T-cell (primary cell): ENCODE measurements at places on chromosomes 7 and 10.

- no peak for DNase-seq
Measured at GRCh38 chr7:150968734-150969372, 9.3 kb downstream of the KCNH2 start.

GRCh38 chr10:86674912-86675311 is 6.6 kb downstream of the LDB3 start:
- DNase-seq: no peak

DNA sequence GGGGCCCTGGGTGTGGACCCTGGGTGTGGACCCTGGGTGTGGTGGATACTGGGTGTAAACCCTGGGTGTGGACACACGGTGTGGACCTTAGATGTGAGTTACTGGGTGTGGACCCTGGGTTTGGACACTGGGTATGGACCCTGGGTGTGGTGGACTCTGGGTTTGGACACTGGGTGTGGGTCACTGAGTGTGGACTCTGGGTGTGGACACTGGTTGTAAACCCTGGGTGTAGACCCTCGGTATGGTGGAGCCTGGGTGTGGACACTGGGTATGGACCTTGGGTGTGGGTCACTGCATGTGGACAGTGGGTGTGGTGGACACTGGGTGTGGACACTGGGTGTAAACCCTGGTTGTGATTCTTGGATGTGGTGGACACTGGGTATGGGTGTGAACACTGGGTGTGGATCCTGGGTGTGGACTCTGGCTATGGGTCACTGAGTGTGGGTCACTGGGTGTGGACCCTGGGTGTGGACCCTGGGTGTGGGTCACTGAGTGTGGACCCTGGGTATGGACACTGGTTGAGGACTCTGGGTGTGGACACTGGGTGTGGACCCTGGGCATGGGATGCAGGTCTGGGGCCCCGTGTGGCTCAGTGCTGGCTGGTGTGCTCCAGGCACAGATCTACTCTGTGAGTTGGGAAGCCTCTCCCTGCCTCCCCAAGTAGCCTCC is 356.2 kb downstream of the GLRX3 start:
- DNase-seq: no peak

GRCh38 chr10:61798713-61799112 is 102.8 kb upstream of the ARID5B start:
- DNase-seq: no peak

DNA sequence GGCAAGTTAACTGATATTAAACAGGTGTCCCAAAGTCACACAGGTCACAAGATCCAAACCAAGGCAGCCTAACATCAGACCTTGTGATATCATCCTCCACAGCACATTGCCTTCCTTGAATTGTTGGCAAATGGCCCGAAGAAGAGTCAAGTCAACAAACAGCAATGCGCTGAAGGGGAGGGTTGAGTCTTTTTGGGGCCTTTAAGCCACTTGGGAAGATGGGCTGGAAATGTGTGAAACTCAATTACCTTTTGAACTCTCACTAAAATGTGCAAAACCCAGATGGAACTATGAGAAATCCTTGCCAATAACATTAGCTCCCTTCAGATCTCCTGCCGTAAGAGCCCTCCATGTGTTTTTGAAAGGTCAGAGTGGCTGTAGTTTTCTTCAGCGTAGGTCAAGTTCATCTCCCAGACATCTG is 47.9 kb upstream of the STK17A start:
- DNase-seq: no peak

- DNase-seq: no peak
Measured at GRCh38 chr7:114789161-114789560, 132.7 kb upstream of the MDFIC start.

DNA sequence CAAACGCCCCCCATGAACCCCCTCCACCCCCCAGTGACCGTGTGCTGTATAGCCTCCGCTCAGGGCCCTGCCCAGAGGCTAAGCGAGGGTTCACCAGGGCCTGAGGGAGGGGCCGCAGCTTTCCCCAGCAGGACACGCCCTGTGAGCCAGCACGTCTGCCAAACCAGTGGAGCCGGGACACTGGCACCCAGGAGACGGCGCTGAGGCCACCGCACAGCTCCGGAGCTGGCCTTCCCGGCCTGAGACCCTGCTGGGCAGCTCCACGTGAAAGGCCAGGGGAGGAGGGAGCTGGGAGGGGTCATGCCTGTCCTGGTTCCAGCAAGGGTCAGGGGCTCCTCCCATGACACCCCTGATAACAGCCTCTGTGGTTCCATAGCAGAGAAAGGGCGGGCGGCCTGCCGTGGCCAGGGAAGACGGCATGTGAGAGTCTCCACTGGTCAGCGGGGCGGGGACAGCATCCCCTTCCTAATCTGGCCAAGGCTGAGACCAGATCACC is 278.3 kb downstream of the ELFN1 start:
- no peak for DNase-seq

GRCh38 chr7:154509192-154509591 is 457.0 kb downstream of the DPP6 start:
- DNase-seq: no peak

- DNase-seq: no peak
Measured at GRCh38 chr7:150756166-150756565, 18.9 kb downstream of the GIMAP5 start.

- DNase-seq: no peak
Measured at GRCh38 chr10:125985557-125986240, 89.3 kb downstream of the FANK1 start.

- peak; percentile 4 for DNase-seq
Measured at GRCh38 chr10:88553116-88553752, 29.9 kb downstream of the RNLS start.

DNA sequence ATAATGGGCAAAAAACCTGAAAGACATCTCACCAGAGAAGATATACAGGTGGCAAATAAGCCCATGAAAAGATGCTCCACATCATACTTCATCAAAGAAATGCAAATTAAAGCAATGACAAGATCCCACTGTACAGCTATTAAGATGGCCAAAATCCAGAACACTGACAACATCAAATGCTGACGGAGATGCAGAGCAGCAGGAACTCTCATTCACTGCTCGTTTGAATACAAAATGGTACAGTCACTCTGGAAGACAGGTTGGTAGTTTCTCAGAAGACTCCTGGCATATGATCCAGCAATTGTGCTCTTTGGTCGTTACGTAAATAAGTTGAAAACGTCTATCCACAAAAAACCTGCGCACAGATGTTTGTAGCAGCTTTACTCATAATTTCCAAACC is 35.5 kb downstream of the KIN start:
- DNase-seq: no peak

DNA sequence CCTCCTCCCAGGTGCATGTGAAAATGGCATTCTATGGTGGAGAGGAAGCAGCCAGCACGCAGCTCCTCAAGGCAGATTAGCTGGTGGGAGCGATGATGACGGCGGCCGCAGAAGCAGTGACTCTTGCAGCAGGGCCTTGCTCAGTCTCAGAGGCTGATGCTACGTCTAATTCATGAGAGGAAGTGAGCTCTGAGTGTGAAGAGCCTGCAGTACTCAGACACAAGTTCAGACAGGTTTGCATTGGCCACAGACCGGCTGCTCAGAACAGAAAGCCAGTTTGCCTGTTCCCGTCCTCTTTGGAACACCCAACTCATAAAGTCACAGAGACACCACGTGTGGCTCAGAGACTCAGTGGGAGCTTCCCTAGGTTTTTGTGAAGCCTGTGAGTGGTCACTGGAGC is 136.5 kb downstream of the ADARB2 start:
- DNase-seq: no peak

DNA sequence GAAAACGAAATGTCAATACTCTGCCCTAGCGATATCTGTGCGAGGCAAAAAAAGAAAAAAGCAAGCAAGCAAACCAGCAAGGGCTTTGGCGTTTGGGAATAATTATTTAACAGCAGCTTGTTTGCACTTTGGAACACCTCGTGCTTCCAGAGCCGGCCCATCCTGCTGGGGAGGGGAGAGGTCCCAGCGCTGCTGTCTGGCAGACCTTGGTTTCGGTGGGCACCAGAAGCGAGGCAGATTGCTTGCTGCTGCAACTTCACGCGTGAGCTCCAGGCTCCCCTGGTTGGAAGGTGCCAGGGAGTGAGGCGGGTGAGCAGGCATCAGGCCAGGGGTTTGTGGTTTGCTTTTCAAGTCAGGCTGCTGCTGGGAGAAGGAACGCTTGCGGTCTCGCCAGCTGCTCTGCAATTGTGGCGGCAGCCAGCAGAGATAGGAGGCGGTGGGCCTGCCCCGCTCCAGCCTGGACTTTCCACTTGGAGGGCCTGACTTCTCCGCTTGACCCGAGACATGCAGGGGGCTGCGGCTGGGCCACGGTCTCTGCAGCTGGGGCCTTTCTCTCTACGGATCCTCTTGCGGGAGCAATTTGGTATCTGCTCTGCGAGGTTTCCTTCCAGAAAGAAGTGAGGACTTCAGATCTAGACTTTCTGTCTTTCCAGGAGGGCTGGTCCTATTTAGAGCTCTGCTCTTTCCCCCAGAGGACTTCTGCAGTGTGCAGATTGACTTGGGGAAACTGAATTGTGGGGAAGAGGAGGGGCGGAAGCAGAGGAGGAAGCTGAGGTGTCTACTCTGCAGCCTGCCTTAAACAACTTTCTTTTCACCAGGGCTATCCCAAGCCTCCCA is 131.4 kb downstream of the PRPF18 start:
- peak; percentile 38 for DNase-seq

DNA sequence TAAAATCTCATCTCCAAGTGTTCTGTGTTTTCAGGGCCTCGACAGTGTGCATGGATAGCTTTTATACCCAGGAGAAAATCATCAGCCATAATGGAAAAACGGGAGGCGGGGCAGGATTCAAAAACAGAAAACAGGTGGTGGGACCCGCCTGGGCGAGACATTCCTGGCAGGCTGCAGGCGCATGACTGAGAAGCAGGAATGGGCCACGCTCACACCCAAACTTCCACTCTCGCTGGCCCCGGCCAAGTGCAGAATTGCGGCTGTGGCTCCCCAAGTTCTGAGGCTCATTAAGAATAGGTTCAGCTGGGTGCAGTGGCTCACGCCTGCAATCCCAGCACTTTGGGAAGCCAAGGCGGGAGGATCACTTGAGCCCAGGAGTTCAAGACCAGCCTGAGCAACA is 60.6 kb downstream of the C10orf143 start:
- DNase-seq: no peak

DNA sequence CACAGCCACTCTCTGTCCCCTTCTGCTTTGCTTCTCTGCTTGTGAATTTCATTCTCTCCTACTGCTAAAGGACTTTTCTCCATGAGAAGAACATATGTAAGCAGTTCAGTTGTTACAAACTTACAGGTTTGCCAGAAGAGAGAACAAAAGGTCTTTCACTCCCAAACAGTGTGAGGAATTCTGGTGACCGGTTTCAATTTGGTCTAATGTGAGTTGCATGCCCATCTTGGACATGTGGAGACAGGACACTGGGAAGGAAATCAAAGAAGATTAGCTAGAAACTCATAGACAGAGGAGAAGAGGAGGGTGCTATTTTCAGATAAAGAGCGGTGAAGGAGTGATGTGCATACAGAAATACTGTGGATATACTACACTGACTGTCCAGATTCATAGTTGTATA is 209.5 kb upstream of the INHBA start:
- DNase-seq: no peak

GRCh38 chr7:128453836-128454804 is 1.6 kb upstream of the HILPDA start:
- no peak for DNase-seq

DNA sequence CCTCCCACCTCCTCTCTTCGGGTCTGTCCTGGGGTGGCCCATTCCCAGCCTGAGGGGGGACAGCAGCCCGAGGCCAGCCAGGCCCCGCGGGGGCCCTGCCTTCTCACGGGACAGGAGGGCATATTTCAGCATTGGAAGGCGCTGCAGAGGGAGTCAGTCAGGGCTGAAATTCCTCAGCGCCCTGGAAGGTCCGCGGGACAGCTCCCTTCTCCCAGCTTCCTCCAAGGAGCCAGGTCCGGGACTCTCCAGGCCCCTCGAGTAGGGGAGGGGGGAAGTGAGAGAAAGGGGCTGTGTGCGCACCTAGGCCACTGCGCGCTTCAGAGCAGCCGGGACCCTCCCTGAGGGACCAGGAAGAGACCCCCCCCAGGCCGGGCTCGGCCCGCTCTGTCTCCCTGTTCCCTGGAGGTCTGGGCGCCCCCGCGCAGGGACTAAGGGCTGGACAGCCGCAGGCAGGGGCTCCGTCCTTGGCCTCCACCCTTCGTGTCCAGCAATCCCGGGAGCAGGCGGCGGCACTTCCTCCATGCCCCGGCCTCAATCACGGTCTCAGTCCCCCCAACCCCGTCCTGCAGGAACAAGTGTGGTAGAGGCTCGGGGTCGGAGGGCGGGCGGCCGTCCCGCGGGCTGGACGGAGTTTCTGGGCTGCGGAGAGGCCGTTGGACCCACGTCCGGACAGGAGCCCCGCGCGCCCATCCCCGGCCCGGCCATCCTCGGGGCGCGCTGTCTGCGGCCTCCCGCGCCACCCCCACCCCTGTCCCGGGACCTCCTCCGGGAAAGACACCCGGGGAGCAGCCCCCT is 6.0 kb upstream of the ELFN1 start:
- DNase-seq: no peak

DNA sequence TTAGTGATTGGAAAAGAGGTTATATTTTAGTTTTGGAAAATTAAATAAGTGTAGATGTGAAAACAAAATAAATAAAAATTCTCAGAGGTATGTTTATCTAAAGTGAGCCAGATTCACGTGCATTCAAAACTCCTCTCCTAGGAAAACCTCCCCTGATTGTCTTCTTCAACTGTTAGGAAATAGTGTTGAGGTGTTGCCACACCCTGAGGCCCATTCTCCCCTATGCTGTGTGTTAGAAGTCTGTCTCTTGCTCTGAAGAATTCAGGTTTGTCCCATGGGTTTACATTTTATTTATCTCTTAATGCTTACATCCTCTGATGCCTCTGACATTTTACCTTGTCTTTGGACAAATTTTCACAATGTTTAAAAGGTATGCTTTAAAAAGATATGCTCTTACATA is 40.3 kb downstream of the PTPRE start:
- no peak for DNase-seq

DNA sequence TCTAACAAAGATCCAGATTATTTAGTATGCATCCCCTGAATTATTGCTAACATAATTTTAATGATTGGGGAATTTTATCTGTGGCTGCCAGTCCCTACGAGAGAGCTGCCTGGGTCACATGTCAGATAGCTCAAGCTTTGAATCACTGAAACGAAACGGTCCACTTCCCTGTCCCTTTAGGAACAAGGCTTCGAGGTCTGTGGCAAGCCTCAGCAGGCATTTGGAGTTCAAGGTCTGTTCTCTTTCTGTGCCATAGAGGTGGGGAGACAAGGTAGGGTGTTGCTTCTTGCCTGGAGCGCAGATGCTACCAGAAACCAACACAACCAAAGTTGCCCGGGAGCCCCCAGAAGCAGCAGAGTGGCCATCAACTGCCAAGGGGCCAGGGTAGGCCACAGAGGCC is 13.9 kb upstream of the SH2D4B start:
- DNase-seq: no peak
